ENCODE measurements at places on chromosomes 3 and 15.

GRCh38 chr15:65048241-65048640, 3.1 kb downstream of the SLC51B start:
- DNase-seq = no peak

- no peak for DNase-seq
These were observed 25.3 kb downstream of the NCEH1 start for GRCh38 chr3:172685331-172686214.

GRCh38 chr3:49842843-49843517, 13.4 kb downstream of the TRAIP start:
- DNase-seq = no peak

GRCh38 chr3:177119829-177120228, 77.5 kb downstream of the TBL1XR1 start:
- DNase-seq = no peak

- no peak for DNase-seq
These were observed 105.9 kb upstream of the SKOR1 start for GRCh38 chr15:67719330-67719959.

GRCh38 chr3:105232553-105232952, 134.2 kb upstream of the ALCAM start:
- DNase-seq = no peak

- DNase-seq = no peak
These were observed 56.2 kb upstream of the LPP start for GRCh38 chr3:188097791-188098190.

DNA sequence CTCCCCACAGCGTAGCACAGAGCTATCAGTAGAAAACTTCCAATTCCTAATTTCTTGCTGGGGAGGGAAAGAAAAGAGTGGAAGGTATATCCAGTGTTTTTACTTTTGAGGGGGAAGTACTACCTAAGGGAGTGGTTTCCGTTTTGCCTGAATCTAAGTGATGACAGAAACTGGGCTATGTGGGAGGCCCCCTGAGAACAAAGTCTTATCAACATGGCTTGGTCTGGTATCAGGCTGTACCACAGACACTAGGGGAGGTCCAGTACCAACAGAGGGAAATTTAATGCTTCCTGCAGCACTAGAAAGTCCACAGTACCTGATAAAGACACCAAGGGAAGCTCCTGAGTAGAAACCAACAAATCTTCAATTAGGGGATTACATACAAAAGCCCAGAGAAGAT, 199.2 kb downstream of the IL5RA start:
- no peak for DNase-seq

DNA sequence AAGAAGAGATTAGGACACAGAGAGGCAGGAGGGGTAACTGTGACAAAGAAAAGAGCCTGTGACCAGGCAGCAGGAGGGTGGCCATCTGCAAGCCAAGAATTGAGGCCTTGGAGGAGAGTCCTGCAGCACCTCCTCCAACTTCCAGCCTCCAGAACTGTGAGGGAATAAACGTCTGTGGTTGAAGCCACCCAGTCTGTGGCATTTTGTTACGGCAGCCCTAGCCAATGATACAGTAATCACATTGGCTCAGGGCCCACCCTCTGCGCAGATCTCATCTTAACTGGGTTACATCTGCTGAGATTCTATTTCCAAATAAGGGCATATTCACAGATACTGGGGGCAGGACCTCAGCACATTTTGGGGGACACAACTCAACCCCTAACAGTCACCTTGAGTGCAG, 11.3 kb downstream of the SELENOS start:
- no peak for DNase-seq

GRCh38 chr3:65785065-65785645, 253.6 kb downstream of the MAGI1 start:
- no peak for DNase-seq

- DNase-seq = no peak
These were observed 100.1 kb upstream of the TPM1 start for GRCh38 chr15:62942428-62942827.

DNA sequence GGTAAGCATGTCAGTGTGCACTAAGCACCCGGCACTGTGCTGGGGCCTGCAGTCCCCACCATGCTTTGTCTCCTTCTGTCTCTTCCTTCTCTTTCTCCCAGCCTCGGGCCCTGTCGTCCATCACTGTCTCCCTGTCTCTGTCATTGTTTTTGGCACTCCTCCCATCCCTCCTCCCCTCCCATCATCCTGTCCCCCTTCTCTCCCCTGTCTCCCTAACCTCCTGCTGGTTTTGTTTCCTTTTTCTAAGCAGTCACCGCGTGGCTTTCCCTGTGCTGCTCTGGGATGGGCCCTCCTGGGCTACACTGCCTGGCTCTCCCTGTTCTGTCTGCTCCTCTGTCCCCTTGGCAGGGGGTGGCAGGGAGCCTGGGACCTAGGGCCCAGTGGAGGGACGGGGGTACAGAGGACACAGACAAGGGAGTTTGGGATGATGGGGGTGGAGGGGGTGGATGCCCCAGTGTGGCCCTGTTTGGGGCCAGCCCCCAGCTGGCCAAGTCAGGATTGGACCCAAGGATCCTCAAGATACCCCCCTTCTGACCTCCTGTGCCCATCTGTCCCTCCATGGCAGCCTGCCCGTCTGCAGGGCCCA, 5.7 kb downstream of the CHST13 start:
- DNase-seq = no peak

DNA sequence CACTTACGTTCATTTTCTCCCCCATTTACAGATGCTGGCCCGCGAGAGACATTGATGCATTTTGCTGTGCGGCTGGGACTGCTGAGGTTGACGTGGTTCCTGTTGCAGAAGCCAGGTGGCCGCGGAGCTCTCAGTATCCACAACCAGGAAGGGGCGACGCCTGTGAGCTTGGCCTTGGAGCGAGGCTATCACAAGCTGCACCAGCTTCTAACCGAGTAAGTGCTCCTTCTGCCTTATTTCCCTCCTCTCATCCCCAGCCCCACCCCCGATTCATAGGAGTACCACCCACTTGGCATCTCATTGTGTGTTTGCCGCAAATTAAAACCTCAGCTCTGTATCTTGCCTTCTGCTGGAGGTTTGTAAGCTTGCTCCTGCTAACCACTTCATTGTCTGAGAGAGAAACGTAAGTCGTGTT, 163.3 kb downstream of the AKAP13 start:
- DNase-seq = no peak

GRCh38 chr3:139285691-139286090, 58.1 kb upstream of the MRPS22 start:
- no peak for DNase-seq

DNA sequence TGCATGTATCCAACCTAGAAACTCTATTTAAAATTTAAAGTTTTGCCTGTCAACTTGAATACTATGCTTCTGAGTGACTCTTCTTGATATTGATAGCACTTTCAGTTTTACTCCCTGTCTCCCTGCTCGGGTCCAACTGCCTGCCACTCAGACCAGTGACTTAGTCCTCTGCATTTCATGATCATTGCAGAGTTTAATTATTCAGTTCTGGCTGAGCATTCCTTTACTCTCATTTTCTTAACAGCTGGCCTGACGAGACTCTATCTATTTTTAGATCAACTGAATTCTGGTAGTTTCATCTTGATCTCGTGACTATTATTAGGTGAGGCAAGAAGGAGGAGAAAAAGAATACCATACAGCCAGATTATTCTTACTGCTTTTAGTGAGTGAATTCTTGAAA, 617.4 kb downstream of the SI start:
- DNase-seq = no peak

DNA sequence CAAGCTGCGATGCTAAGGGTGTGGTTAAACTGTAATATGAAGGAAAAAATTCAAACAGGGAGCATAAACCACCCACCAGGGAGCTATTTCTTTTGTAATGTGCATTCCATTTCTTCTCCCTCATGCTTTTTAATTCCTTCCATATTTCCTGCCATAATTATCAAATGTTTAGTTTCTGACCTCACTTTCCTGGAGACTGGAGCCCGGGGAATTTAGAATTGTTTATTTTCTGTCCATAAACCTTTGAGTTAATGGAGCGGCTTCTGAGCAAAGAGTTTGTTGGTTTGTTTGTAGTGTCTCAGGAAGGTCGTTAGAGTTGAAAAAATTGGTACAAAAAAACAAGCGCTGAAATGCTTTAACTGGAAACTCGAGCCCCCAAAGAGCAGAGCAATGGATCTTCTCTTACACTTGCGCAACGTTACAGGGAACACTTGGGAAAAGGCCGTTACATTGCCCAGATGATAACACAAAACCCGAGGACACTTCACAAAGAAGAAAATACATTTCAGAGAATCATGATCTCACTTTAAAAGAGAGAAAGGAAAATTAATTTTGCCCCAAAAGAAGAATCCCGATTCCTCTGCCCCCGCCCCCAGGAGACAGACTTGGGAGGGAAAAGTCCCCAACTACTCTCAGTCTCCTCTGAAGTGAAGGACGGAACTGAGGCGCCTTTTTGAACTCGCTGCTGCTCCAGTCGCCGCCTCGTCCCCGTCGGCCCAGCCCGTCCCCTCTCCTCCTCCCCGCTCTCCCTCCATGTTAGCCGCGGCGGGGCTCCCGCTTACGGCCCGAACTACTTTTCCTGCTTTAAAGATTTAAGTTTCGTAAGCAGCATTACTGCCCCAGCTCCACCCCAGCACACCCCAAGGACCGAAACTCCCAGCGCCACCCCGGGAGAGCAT, 842 bp downstream of the FSTL1 start:
- DNase-seq = no peak

DNA sequence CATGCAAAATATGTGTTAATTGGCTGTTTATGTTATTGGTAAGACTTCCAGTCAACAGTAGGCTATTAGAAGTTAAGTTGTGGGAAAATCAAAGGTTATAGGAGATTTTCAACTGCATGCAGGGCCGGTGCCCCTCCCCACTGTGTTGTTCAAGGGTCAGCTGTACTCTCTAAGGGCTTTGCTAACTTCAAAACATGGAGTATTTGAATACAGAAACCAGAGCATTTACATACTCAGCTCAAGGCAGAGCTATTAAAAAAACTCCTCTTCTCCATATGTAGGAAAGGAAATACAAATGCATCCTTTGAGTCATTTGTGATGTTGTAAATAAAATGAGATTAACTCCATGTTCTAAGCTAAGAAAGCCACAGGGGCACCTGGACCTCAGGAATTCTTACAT, 16.8 kb downstream of the IL17RB start:
- no peak for DNase-seq

GRCh38 chr3:190004656-190005055, 116.0 kb downstream of the P3H2 start:
- no peak for DNase-seq

All from activated naive CD4-positive, alpha-beta T cell (primary cell).